Sigmoid colon (tissue), 7 donors: ENCODE measurements at places on chromosomes 6 and 20.

- no peak for DNase-seq
Observed at GRCh38 chr20:63160641-63161175, 55.2 kb downstream of the YTHDF1 start.

DNA sequence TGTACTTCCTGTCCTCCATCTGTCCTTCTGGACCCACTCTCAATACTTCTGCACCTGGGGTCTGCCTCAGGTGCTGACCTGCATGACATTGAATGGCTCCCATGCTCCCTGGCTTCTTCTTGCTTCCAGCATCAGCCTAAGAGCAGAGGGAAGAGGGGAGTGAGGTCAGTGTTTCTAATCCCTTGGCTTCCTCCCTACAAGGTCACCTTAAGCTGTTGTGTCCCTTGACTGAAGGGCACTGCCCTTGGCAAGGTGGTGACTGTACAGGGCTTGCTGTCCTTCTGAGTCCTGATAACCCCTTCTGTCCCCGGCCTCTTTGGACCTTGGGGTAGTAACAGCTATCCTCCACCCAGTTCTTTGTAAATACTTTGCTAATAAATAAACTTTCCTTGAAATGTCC, 9.6 kb downstream of the HLA-DMB start:
- no peak for DNase-seq

- DNase-seq: no peak
Observed at GRCh38 chr6:146891615-146892265, 293.0 kb downstream of the ADGB start.

- DNase-seq: no peak
Observed at GRCh38 chr6:121965739-121966138, 433.7 kb upstream of the HSF2 start.

DNA sequence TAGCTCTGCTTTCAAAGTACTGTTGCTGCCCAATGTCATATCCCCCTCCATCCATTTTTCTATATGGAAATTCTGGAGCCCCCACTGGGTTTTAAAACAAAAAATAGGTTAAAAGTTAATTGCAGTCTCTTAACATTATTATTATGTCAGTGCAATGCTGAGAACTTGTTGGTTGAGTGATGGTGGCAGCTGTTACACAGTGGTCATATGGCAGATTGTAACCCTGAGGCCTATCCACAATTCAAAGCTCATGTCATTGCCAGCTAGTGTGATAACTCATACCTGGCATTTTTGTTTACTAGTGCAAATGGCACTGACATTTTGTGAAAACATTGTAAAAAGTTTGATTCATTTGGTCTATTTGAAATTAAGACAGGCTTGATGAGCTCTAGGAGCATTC, 305.7 kb upstream of the FLRT3 start:
- no peak for DNase-seq

DNA sequence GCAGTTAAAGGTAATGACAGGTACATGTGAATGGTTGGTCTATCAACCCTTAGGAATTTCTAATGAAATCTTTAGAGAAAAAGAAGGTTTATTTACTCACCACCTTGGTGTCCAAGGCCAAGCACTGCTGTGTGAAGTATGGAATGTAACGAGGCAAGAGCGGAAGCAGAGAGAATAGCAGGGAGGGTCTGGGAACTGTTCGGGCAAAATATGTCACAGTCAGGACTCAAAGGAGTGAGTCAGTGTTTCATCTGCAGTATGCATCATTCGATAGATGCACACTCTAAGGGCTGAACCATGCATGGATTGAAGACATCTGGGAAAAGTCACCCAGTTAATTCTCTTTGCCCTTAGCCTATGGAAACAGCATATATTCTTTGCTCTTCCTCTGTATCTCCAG, 33.2 kb downstream of the ADGRF5 start:
- DNase-seq: no peak

GRCh38 chr6:116115781-116116180, 10.2 kb downstream of the COL10A1 start:
- no peak for DNase-seq

GRCh38 chr6:137871831-137872454, 4.9 kb downstream of the TNFAIP3 start:
- no peak for DNase-seq

DNA sequence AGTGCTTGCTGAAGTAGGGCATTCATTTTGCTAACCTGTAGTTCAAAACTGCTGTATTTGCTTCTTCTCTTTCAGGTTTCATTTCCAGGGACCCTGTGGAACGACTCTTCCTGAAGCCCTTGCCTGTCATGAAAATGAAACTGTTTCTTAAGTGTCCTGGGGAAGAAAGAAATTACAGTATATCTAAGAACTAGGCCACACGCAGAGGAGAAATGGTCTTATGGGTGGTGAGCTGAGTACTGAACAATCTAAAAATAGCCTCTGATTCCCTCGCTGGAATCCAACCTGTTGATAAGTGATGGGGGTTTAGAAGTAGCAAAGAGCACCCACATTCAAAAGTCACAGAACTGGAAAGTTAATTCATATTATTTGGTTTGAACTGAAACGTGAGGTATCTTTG, 3.4 kb upstream of the NOL7 start:
- DNase-seq: no peak

- no peak for DNase-seq
Observed at GRCh38 chr6:167150941-167151549, 6.7 kb downstream of the GPR31 start.
